ENCODE measurements at places on chromosomes 4 and X.

DNA sequence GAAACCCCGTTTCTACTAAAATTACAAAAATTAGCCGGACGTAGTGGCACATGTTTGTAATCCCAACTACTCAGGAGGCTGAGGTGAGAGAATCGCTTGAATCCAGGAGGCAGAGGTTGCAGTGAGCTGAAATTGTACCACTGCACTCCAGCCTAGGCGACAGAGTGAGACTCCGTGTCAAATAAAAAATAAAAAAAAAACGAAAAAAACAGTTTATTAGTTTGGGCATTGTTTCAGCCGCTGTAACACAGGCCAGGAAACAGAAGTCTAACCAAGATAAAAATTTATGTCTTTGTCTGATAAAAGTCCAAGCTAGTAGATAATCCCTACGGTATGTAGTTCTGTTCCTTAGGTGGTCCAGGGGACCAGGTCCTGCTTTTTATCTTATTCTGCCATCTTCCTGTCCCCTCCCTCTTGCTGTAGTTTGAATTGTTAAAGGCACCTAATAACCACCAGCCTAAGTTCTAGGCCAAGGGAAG is 21.4 kb downstream of the USO1 start:
- no peak for DNase-seq

DNA sequence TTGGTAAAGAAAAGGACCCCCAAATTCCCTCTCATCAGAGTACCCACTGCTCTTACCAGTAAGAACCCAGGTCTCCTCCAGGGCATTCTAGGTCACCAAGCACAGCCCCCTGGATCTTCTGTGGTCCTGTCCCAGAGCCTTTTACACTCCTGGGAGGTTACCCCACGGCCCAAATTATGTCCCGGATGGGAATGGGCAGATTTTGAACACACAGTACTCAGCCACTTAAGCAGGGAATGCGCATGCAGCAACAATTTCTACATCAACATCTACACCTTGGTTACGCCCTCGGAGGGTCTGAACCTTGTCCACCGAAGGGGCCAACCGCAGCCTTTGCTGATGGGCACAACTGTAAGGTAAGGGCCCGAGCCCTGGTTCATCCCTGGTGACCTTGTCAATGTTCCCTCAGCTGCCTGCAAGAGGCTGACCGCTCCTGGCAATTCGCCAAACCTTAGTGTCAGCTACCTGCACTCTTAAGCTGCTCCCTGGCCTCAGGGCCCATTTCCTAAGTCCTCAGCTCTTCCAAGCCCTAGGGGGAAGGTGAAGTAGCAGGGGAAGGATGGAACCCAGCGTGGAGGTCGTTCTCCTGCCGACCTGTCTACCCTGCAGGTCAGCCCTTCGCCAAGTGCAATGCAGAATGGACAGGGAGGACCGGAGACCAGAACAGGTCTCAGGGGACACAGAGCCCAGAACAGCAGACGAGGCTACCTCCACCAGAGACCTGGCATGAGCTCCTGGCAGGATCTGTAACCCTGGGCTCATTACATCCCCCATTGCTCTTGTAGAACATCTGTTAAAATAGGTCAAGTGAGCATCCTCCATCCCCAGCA is 5.9 kb downstream of the TIMP1 start:
- DNase-seq = no peak

DNA sequence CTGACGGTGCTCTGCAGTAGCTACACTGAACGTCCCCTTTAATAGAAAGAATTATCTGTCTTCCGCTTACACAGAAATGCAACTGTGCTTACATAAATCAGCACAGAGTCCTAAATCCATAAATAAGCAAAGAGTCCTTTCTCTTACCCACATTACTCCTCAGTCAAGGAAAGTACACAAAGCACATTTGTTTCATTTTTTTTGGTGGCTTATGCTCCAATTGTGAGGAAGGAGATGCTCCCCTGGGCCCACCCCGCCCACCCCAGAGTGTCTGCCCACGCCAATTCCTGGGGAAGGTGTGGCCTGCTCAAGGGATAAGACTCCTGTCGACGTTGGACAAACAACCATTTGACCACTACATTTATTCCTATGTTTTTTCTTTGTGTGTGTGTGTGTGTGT is 53.8 kb downstream of the CPLX1 start:
- no peak for DNase-seq

DNA sequence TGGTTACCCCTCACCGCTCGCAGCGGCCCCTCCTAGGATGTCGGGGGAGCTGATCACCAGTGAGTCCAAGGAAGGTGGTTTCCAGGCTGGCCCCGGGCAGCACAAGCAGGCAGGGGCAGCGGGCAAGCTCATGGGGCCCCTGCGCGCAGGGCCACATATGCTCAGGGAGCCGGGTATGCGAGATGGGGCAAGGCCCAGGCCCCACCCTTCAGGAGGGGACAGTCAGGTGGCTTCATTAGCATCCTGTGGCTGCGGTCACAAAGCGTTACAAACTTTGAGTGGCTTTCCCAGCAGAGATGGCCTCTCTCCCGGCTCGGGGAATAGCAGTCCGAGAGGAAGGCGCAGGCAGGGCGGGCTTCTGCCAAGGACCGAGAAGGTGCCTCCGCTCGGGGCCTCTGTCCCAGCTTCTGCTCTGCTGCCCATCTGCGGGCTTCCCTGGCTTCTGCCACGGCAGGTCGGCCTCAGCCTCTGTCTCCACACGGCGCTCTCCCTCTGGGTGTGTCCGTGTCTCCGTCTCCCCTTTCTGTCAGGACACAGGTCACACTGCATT is 13.5 kb downstream of the ABCD1 start:
- DNase-seq = no peak

DNA sequence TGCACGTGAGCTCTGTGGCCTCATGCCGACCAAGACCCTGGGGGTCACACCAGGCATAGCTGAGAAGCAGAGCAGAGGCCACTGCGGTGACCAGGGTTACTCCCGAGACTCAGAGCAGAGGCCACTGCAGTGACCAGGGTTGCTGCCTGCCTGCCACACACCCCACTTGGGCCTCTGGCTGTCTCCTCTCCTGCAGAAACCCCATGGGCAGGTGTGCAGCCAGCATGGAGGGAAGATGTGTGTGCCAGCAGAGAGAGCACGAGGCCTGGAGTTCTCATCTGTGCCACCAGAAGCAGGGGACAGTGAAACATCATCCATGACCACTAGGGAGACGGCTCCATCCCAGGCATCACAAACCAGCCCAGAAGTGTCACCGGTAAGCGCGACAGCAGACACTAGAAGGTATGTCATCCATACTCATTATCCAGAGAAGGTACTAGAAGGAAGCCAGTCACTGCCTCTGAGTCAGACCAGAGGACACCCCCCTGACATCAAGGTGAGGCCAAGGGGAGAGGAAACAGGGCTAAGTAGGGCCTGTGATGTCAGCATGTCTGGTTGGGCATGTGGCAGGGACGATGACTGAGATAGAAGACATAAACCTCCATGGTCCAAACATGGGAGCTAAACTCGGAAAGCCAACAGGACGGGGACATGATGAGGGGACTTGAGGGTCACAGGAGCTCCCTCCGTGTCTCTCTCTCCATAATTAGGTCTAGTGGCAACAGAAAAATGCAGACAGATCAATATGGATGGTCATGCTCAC is 24.2 kb upstream of the SPON2 start:
- DNase-seq = peak; percentile 31

- DNase-seq = no peak
Measured at GRCh38 chr4:74031576-74031975, 6.9 kb downstream of the CXCL3 start.

DNA sequence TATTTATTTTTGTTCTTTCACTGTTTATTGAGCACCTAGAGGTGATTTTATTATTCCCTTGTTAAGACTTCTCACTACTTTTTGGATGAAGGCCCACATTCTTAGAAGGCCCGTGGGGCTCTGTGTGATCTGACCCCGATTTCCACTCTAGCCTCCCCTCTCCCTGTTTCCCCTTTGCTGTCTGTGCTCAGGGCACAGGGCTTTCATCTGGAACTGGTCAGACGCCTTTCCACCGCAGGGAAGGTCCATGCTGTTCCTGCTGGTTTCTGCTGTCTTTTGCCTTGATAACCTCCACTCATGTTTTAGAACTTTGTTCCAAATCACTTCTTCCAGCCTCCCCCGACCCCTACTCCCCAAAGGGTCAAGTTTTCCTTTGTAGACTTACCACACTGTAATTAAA is 31.3 kb upstream of the ANAPC4 start:
- DNase-seq = no peak

GRCh38 chr4:94369046-94369445 is 26.4 kb upstream of the HPGDS start:
- no peak for DNase-seq

- no peak for DNase-seq
Measured at GRCh38 chrX:31255310-31256033, 183.6 kb upstream of the FTHL17 start.

DNA sequence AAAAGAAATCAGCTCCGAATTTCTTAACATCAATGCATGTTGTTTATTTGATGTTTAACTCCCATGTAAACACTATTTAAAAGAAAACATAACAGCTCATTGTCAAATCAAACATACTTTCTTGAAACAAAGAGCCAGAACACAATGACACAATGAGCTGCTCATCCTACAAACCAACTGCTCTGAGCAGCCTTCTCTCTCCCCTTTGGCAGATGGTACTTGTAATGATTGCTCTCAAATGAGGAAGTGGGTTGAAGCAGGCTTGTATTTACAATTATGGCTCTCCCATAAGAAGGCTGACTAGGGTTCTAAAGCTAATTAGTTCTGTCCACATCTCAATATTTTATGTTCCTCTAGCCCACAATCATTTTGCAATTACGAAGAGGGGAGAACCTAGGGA is 637.8 kb upstream of the ADGRL3 start:
- DNase-seq = peak; percentile 27
